ENCODE measurements at places on chromosomes 2 and 18.

DNA sequence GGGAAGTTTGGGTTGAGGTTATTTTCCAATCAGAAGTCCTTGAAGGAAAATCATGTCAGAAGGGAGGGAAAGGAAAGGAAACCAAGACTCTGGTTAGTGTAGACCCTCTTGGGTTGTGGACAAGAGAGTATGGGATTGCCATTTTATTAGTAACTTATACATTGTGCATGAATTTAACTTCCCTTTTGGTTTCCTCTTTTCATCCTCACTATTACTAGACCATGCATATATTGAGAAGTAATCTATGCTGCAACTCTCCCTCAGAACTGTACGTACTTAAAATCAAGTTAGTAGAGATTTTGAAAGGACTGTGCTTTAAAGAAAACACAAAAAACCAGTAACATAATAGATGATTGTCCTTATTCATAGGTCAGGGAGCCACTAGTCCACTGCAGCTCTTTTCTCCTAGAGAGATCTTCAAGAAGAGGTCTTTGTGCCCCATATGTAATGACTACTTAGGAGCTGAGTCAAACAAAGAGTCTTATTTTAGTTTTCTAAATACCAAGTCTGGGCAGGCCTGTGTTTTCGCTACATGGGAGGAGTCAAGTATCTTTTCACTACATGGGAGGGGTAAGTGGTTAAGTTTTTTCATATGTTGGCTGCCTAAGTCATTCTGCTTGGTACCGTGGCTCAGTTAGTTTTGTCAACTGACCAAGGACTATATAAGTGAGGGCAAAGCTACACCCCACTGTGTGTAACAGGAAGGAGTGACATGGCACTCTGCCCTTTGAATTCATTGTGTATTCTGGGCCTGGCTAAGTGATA lies 25.2 kb upstream of the FAM117B start:
- no peak for DNase-seq

GRCh38 chr2:15563227-15564100 lies 2.3 kb upstream of the NBAS start:
- DNase-seq: no peak

GRCh38 chr2:239099474-239099873 lies 251.6 kb downstream of the TWIST2 start:
- no peak for DNase-seq

- DNase-seq: no peak
Observed at GRCh38 chr2:27870724-27871123, 19.5 kb downstream of the RBKS start.

DNA sequence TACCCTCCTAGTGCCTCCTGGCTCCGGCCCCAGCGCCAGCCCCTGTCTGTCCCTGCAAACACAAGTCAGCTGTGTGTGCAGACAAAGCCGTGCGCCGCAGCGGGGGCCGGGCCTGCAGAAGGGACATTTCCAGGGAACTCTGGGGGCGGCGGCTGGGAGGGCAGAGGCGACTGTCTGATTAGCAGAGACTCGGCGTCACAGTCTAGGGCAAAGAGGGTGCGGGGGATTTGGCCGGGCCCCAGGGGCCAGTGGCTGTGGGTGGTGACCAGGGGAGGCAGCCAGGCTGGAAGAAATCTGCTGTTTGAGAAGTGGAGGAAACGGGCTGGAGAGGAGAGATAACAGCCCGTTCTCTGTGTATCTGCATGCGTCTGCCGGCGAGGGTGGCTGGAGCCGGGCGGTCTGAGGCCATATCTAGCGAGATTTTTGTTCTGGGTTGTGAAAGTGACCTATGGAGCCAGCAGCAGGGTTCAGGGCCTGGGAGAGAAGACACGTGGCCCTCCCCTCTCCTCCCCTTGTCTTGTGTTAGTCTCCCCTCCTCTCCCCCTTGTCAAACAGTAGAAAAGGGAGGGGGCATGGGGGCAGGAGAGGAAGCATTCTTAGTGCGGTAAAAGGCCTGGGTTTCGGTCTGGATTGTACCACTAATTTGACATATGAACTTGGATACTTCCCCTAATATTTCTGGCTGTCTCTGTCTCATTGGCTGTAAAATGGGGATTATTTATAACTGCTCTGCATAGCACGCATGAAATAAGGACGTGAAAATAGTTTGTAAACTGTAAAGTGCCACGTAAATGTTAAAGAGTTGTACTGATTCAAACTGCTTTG lies 169.4 kb downstream of the SMAD7 start:
- no peak for DNase-seq

Data from NCI-H82 (cell line).